ENCODE measurements at places on chromosomes 13 and 19. TPM values are rescaled to one million over a fixed set of nuclear protein-coding genes. Genes with fewer than 3 reads are reported as not detected.

Gene CYP4F11
- under 0.01 TPM for total RNA-seq

Gene IL4I1
- total RNA-seq, result 1.6 TPM

Gene LRRC63
- not detected for total RNA-seq

Gene ALG11
- 46.0 TPM for total RNA-seq

Gene IGFL2
- total RNA-seq, result 0.11 TPM

Gene ZIC5
- total RNA-seq, result not detected

Measured in articular chondrocyte of knee joint (primary cell).